ENCODE measurements at places on chromosomes 12 and 14. TPM values are rescaled to one million over a fixed set of nuclear protein-coding genes. Genes with fewer than 3 reads are reported as not detected.

- DNase-seq = no peak
Measured at GRCh38 chr12:14601692-14602478, 34.2 kb upstream of the PLBD1 start.

GRCh38 chr12:57099047-57099714 lies 10.3 kb downstream of the NAB2 start:
- no peak for DNase-seq

DNA sequence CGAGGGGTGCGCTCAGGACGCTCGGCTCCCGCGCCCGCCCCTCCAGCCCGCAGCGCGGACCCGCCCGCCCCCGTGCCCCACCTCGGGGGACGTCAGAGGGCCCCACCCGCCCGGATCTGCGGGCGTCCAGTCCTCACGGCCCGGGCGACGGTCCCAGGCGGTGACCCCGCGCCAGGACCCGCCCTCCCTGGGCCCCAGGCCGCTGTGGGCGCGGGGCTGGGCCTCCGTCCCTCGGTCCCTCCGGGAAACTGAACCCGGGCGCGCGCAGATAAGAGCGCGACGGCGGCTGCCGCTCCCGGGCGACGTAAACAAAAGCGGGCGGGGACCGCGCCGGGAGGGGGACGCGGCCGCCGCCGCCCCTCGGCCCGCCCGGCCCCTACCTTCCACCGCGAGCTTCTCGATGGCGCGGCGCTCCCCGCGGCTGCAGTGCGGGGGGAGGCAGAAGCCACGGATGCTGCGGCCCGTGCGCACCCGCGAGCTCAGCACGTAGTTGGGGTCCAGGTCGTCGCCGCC lies 1.1 kb downstream of the CKB start:
- no peak for DNase-seq

- DNase-seq = no peak
Measured at GRCh38 chr14:92439537-92440344, 73.8 kb upstream of the RIN3 start.

GRCh38 chr12:57001448-57001906 lies 4.9 kb downstream of the ZBTB39 start:
- DNase-seq = peak; percentile 61

GRCh38 chr12:75205558-75205957 lies 4.1 kb downstream of the KCNC2 start:
- no peak for DNase-seq

DNA sequence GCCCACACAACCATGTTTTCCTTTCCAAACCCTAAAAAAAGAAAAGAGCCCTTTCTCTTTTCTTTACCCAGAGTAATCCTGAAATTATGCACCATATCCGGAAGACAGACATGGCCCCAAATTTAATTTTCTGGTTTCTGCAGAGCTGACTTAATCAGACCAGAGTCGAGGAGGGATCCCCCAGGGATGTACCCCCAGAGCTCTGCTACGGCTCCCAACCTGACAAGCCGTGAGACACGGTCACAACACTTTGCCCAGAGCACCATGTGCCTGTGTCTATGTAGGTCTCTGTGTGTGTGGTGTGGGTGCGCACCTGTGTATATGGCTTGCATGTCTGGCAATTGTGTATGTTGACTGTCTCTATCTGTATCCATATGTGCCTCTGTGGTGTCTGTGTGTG lies 77.6 kb upstream of the CLMN start:
- DNase-seq = no peak

DNA sequence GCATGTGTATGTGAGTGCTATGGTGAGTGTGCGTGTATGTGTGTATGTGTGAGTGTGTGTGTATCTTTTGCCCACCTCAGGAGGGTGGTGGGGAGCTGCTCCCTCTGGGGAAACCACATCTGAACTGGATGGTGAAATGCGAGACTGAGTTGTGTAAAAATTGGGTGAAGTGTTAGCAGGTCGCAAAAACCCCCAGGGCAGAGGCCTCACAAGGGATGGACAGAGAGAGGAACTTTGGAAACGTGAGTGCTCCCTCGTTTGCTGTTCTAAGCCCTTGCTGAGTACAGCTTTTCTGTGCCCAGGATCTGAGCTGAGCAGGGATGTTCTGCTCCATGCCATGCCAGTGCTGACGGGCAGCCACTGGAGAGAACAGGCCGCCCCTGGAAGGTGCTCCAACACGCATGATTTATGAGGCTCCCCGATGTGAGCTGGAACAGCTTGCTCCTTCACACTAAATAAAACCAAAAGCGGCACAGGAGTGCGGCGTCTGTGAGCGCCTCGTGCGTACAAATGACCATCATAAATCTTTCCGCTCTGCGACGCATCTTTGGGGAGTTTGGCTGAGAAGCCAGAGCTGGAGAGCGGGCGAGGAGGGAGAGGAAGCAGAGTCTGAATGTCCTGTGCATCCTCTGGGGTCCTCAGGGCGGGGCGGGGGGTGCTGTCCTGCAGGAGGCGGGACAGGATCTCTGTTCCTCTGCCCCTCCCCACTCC lies 14.1 kb upstream of the GALNT9 start:
- DNase-seq = no peak

DNA sequence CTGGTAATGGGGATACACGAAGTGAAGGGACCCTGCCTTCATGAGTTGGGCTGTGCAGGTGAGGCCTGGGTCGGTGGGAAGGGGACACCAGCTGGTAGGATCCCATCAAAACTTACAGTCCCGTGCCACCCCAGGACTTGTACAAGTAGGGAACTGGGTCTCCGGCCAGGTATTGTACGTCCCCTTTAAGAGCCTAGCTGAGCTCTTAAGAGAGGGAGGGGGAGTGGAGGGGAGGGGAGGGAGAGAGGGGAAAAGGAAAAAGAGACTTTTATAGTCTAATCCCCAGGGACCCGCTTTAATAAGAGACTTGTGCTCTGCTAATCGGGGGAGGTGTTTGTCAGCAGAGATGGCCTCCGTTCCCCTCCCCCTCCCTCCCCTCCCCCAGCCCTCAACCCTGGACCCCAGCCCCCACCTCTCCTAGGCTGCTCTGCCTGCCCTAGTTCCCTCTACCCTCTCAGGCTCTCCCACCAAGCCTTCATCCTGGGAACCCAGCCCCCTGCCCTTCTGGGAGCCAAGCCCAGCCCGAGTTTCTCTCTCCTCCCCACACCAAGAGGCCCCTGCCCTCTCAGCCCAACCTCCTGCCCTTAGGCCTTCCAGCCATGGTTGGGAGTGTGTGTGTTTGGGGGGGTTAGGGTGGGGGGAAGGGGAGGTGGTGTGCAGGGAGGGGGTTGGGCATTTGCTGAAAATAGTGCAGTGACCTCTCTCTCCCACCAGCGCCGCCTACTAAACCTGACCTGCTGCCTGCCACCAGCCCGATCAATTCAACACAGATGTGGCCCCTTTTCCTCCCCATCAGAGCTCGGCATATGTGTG lies 2.6 kb downstream of the GDF11 start:
- peak; percentile 37 for DNase-seq

OR6C2 gene
- total RNA-seq = not detected

IFNG-AS1 gene
- 0.09 TPM for total RNA-seq
